B cell (primary cell): ENCODE measurements at places on chromosomes 11 and 22.

DNA sequence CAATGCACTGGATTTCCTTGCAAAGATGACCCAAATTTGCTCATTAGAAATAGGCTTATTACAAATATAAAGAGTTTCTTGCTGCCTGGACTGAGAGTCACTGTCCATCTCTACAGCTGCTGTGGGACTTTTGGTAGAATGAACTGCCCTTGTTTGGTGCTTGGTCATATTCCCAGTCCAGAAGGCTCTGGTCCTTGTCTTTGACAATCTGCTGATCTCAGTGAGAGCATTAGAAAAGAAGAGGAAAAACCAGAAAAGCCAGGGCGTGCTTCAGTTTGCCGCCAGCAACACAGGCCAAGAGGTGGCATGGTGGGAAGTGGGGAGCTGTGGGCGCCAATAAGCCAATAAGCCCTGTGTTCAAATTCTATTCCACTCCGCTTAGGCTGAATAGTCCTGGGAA is 48.2 kb upstream of the PARVA start:
- no peak for DNase-seq

DNA sequence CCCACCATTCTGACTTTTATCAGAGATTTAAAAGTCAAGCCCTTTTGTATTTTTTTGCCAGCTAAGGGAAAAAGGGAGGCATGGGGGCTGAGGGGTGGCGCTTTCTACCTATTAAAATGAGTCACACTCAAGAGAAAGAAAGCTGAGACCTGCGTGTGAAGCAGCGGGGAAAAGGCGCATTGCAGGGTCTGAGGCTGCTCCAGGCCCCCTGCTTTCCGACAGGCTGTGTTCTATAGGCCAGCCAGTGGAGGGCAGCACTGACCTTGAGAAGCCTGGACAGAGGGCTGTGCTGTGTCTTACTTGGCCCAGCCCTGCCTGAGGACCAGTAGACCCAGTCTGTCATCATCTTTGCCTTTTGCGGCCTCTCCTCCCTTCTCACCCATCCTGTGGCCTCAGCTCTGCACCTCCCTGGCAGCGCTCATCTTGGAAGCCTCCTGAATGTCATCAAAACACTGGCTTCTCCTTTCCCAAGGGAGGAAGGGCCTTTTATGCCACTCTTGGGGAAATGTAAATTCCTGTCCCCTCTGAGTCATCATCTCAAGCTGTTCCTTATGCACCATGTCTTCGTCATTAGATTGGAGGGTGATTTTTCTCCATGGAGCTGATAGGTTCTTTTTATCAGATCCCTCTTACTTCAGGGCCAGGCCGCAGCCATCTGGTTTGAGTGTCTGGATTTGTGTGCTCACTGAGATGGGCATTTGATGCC is 12.6 kb upstream of the MAPK8IP1 start:
- peak; percentile 60 for DNase-seq

GRCh38 chr22:27715106-27715505 is 86.5 kb downstream of the MN1 start:
- no peak for DNase-seq

DNA sequence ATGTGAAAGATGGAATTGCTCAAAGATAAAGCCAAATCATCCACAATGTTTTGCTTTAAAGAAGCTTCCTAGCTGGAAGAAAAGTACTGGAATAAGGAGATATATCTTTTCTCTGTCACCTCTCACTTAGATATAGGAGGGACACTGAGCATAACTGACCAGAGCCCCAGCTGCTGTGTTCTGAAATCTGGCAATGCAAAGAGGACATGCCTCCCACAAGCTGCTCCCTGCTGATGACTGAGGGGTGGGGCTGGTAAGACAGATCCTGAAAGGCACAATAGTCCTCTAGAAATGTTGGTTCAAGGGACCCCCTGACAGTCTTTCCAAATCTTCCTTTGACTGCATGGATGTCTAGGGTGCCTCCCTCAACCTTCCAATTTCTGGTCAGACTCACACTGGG is 67.0 kb downstream of the SC5D start:
- no peak for DNase-seq

DNA sequence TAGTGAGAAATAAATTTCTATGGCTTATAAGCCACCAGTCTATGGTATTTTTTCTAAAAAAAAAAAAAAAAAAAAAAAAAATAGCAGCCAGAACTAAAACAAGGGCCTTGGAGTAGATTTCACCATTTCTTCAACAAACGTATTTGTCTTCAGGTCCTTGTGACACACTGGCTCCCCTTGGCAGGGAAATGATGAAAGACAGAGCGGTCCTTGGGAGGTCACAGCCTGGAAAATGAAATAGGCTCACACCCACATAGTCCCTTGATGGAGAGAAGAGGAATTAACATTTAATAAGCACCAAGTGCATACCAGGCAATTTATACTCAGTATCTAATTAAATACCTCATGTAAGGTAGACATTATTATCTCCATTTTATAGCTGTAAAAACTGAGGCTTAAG is 25.7 kb upstream of the ACER3 start:
- DNase-seq, result no peak

DNA sequence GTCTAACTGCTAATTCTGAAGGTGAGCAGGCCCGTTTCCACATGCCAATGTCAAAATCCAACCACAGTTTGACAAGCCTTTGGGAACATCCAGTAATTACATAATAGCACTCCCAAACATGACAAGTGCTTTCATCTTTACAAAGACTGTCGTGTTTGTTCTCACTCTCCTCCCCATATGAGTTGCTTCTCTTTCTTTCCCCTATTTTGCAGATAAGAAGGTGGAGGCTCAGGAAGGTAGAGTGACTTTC is 55.9 kb upstream of the CD44 start:
- no peak for DNase-seq

- no peak for DNase-seq
These were observed 552.8 kb upstream of the CADM1 start for GRCh38 chr11:116057000-116057399.
